Thoracic aorta (tissue), 2 donors: ENCODE measurements at places on chromosomes 2 and 18.

GRCh38 chr2:154537843-154538450 is 160.5 kb upstream of the KCNJ3 start:
- DNase-seq, result no peak

DNA sequence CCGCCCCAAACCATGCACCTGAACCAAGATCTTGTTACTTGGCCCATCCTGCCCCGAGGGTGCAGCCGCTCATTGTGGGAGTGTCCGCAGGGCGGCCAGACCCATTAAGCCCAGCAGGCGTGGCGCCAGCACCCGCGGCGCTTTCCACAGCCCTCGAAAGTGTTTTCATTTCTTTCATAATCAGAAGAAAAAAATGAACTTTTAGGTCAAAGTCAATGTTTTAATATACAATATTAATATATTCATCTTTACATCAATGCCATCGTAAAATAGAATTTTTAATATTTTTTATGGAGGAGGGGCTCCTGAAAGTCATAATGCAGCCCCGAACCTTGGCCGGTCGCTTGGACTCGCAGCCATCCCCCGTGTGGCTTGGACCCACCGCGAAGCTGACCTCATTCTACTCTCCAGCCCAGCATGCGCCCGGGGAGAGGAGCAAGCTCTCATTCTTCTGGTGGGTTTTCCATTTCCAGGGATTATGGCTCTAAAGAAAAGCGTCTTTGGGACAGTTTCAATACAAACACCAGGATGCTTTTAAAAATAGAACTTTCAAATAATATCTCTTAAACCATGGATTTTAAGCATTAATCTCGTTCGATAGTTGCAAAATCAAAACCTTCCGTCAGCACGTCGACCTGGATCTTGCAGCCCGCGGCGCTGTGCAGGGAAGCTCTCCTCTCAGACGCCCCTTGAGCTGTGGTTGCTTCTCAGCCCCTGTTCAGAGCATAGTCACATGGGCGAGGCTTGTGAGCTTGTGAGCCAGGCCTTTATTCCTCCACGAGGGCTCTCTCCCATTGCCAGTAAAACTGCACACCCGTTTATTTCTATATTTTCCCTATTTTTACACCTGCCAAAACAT is 17.2 kb upstream of the ASB1 start:
- no peak for DNase-seq

GRCh38 chr18:77129150-77129551 is 3.4 kb downstream of the MBP start:
- DNase-seq, result no peak

DNA sequence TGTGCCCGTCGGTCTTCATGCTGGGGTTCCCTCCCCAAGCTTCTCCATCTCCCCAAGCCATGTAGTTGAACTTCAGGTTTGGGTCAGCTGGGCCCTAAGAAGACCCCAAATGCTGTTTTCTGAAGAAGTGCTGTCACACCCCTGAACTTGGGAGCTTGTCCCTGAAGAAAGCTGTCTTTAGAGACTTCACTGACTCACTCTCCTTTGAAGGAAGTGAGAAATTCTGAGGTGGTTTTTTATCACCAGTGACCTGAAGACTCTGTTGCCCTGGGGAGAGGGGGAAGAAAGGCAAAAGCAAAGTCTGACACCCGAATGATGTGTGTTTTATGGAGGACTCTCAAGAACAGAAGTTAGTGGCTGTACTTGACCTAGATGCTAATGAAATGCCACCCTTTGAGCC is 83.6 kb upstream of the BCL2L11 start:
- no peak for DNase-seq

DNA sequence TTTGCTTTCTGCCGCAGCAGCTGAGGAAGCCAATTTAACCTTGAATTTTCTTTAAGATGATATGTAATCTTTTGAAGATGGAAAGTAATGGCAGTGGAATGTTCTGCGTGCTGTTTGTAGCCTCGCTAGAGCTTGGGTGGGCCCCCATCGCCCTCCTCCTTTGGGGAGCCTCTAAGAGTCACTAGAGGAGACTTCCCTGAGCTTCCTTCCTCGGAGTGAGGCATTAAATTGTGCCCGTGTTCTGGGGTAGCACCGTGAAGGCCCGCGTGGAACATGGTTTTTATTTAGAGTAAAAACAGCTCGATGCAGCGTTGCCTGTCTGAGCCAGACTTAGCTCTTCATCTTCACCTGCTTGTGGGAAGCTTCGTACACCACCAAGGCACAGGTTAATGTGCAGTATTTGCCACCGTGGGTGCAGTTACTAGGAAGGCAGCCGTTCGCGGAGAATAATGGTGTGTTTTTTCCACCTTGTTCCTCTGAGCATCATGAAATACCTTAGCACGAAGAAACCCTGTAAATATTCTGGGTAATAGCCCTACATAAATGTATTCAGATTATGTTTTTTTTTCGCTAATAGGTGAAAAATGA is 38.5 kb downstream of the NCK2 start:
- DNase-seq, result no peak

DNA sequence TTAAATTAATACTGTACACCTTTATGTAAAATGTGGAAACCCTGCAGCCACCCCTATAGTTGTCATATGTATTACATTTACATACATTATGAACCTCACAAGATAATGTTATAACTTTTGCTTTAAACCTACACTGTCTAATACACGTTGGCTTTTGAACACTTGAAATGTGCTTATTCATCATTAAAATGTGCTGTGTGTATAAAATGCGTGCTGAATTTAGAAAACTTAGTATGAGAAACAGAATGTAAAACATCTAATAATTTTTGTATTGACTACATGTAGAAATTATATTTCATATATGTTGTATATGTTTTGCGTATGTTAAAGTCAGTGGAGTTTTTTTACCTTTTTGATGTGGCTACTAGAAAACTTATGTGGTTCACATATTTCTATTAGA is 68.8 kb downstream of the MAPRE2 start:
- DNase-seq, result no peak

DNA sequence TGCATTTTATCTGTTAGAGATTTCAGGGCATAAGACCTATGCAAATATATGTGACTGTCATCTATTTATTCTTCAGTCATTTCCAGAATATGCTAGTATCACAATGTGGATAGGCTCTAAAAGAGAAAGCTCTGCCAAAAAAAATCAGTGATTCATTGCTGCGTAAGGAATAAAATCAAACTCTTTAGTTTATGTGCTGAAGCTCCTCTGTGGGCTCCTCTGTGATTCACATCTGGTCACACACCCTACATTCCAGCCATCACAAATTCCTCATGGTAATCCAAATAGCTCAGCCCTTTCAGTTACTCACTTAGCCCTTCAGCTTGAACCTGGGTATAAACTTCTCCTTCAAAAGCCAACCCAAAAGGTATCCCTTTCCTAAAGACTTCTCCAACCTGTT is 21.4 kb downstream of the DLGAP1 start:
- DNase-seq, result no peak

- DNase-seq, result no peak
These were observed 15.2 kb downstream of the NABP1 start for GRCh38 chr2:191693166-191693565.

DNA sequence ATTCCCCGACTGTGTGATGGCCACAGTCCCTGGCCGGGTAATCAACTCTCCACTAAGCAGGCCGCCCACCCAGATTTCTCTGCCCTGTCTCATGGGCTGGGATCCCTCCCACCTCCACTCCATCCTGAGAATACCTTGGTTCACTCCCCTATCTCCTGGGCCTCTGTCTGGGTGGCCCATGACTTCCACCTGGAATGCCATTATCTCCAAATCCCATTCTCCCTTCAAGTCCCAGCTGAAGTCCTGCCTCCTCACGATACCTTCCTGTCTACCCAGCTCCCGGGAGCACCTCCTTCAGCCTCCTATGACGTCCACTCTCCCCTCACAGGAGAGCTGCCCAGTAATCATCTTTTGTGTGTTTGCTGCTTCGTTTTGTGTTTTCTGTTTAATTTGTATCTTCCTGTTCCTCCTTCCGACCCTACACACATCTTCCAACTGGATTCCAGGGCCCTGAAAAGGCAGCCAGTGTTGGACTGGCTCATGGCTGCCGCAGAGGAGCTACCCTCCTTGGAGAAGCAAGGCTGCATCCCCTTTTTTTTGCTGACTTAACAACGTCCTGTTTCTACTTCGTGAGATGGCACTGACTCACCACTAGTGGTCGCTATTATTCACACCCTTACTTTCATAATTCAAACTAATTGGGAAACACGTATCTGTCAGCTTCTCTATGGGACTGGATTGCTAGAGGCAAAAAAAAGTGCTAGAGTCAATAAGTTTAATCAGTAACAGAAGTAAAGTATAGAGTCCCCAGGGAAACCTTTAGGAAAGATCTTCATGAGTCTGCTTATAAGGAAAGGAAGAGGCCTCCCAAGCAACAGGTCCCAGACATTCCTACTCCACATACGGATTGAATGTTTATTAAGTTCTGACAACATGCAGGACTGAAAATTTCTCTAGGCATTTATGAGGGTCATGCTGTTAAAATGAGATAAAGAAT is 171.9 kb upstream of the GATA6 start:
- no peak for DNase-seq
